ENCODE measurements at places on chromosomes 4 and X.

DNA sequence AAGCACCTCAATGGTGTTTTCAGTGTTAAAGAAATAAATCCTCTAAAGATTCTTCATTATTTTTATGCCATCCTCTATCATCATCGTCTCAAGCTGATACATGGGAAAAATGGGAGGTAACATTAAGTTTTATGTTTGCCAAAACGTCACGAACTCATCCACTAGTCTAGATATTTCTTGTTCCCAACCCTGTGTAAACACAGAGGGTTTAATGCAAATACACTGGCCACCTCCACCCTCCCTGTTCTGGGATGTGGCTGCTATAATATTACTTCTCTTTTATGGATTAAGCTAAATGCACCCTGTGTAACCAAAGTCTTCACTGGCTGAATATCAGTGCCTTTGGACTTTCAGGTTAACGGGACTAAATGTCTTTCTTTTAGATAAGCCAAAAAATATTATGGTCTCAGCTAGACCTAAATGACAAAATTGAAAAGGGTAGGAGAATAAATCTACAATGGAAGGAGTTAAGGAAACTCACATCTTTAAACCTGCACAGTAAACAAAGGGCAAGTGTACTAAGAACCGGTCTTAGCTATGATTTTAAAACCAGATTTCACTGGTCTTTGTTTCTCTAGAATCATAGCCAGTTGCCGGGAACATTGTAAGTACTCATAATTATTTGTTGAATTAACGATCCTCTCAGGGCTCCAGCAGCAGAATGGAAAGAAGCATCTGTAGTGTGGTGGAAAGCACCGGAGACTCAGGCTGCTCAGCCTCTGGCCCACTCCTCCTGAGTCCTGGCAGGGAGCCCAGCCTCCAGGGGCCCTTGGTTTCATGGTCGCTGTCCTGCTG is 103.5 kb upstream of the NOCT start:
- DNase-seq, result no peak

DNA sequence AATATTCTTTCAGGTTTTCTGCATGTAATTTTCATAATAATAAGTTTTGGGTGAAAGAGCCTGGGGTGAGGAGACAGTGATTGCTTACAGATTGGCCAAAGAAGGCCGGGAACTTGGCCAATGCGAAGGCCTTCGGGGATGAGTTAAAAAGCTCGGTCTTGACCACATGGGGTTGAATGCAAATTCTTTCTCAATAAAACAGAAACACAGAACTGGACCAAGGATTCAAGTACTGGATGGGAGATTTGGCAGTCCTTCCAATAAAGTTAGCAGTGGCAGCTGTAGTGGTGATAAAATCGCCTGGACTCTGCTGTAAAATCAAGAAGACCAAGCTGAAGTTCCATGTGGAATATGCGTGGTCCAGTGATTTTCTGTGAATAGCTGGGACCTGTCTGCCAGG is 282.2 kb upstream of the KLF3 start:
- DNase-seq, result no peak

DNA sequence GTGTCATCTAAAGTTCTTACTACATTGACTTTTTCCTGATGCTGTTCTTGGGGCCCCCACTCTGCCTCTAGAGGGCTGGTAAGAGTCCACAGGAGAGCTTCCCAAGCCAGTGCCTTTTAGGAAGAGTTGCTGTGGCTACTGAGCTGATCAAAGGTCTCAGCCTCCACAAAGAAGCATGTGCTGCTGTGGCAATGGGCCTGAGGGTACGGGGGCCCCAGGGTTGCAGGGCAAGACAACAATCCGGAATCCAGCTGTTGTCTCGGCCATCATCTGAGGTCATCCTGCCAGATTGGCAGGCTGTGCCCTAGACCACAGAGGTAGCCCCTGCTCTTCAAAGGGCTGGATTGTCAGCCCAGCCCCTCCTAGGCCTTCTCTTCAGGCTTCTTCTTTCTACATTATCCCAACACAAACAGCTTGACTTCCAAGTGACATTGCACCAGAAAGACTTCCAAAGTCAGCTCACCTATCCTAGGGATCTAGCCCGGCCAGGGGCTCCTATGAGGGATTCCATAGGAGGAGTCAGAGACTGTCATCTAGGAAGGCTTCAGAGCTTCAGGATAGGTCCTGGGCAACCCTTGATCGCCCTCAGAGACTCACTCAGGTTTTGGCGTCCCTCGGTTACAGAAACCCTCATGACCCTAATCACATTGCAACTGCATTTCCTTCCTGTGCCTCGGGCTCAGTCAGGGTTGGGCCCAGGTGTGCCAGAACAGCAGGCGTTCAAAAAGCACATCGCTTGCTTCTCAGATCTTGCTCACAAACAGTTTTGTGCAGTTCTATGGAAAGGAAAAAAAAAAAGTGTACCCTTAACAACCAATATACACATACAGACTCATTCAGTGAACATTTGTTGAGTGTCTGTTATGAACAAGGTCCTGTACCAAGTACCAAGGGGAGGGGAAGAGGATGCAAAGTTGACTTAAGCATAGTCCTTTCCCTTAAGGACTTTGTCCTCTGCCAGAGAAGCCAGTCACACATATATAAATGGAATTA is 27.8 kb downstream of the SLC25A5 start:
- no peak for DNase-seq

- no peak for DNase-seq
Observed at GRCh38 chr4:47686294-47686872, 151.5 kb downstream of the CORIN start.

DNA sequence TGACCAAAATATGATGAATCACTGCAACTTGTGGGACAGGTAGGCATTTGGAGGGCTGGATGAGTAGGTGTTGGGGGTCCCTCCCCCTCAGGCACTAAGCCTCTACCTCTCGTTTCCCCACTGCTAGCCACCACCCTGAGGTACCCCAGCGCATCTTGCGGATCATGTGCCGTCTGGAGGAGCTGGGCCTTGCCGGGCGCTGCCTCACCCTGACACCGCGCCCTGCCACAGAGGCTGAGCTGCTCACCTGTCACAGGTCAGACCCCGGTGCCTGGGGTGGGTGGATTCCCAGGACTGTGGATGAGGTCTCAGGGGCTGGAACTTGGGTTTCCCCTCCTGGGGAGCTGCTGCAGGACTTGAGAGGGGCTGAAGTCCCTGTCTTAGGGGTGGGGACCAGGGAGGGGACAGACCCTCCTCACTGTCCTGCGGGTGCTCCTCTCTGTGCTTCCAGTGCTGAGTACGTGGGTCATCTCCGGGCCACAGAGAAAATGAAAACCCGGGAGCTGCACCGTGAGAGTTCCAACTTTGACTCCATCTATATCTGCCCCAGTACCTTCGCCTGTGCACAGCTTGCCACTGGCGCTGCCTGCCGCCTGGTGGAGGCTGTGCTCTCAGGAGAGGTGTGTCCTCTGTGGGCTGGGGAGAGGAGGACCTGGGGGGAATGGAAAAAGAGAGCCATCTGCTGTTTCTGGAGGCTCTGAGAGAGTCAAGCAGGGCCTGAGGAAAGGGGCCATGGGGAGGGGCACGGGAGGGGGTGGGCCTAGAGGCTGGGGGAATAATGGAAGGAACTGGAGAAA is 10.1 kb upstream of the ERAS start:
- no peak for DNase-seq
